ENCODE measurements at places on chromosomes 2 and 18.

GRCh38 chr2:98359986-98360385, 13.7 kb downstream of the CNGA3 start:
- H3K36me3 ChIP-seq = no peaks in the 10 kb centered on the region
- no peak overlapping the region for H3K27ac ChIP-seq
- H3K27me3 ChIP-seq = no peaks in the 10 kb centered on the region
- H3K4me3 ChIP-seq = no peak overlapping the region

- H3K36me3 ChIP-seq = no peaks in the 10 kb centered on the region
- DNase-seq = no peak
- no peak overlapping the region for H3K27ac ChIP-seq
- no peaks in the 10 kb centered on the region for H3K4me1 ChIP-seq
Observed at GRCh38 chr2:15674637-15675455, 83.2 kb downstream of the DDX1 start.

GRCh38 chr2:81505586-81505985, 1201.0 kb upstream of the LRRTM1 start:
- DNase-seq = no peak
- H3K36me3 ChIP-seq = no peaks in the 10 kb centered on the region
- no peaks in the 10 kb centered on the region for H3K27me3 ChIP-seq
- H3K27ac ChIP-seq = no peak overlapping the region
- H3K4me3 ChIP-seq = no peak overlapping the region

- no peak overlapping the region for H3K4me3 ChIP-seq
- no peaks in the 10 kb centered on the region for H3K4me1 ChIP-seq
- peaks cover 61% of the 10 kb centered on the region for H3K36me3 ChIP-seq
- no peak for DNase-seq
- H3K27me3 ChIP-seq = no peaks in the 10 kb centered on the region
- no peak overlapping the region for H3K27ac ChIP-seq
Observed at GRCh38 chr2:3465844-3466481, 53.4 kb downstream of the ADI1 start.

DNA sequence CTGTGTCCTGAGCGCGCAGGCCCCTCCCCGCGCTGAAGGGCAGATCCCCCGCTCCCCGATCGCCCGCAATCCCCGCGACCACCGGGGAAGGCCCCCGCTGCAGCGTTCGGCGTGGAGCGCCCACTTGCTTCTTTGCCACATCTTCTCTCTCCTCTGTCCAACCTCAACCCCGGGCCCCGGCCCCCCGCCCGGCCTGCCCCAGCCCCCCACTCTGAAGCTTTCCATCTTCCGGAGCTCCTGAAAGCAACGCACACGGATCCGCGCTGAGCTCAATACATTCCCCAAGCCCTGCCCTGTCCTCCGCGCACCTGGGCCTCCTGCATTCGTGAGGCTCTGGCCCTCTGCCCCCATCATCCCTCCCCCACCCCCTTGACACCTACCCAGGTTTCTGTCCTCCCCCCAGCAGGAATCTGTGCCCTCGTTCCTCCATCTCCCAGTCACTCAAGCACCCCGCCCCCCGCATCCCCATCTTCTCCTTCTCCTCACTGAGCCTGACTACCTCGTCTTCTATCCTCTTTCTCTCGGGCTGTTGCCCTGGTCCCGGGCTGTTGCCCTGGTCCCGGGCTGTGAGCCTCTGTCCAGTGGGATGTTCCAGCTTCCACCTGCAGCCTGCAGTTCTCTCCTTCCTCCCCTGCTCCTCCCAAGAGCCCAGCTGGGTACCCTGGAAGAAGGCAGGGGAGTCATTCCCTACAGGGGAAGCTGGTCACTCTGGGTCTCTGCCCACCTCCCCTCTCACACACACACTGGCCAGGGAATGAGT, 7.8 kb downstream of the SPEG start:
- no peak for DNase-seq
- no peaks in the 10 kb centered on the region for H3K36me3 ChIP-seq
- no peak overlapping the region for H3K27ac ChIP-seq
- H3K4me3 ChIP-seq = no peak overlapping the region
- peaks cover 6% of the 10 kb centered on the region for H3K4me1 ChIP-seq
- peaks cover 12% of the 10 kb centered on the region for H3K27me3 ChIP-seq

DNA sequence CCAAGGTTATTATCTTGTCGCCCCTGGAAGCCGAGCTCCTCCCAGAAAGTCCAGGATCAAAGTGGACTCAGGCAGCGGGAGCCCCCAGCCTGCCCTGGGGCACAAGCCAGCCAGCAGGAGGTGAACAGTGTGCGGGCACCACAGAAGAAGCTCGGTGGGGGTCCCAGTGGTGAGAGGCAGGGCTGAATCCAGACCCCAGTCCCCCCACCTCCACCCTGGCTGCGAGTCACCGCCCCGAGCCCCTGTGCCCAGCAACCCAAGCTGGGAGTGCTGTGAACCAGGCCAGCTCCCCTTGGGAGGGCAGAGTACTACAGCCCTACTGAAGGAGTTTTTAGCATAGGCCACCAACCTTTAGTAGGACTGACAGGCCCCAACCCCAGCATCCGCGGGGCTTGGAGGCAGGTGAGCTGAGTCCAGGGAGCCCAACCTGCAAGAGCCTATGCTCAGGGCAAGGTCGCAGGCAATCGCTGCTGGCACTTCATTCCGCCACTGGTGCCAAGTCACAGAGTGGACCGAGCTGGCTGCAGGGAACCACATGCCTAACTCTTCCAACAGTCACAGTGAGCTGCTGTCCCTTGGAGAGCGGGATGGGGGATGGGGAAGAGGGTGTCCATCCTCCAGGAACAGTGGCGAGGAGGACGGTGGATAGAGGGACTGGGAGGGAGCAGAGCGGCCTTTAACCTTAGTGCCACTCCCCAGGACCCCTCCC, 3.0 kb downstream of the PIEZO2 start:
- no peak for DNase-seq
- H3K4me3 ChIP-seq = no peak overlapping the region

DNA sequence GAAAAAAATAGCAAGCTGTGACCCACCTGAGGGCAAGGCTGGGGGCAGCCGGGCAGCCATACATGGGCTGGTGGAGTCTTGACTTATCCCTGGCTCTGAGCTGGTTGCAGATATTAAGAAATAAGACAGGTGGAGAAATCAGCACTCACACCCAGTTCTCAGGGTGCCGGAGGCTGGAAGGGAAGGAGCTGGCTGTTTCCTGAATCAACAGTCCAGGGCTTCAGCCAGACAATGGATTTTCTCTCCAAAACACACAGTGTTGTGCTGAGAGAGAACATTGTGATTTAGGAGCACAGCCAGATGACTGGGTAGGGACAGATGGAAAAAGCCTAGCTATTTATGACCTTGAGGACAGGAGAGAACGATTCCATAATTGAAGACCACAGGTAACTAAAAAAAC, 208.8 kb downstream of the LDLRAD4 start:
- no peak for DNase-seq
- H3K4me3 ChIP-seq = no peak overlapping the region
- H3K4me1 ChIP-seq = peaks cover 15% of the 10 kb centered on the region
